Activated CD8-positive, alpha-beta memory T cell treated with anti-CD3 and anti-CD28 coated beads for 24 hours (primary cell): ENCODE measurements at places on chromosomes 7 and 10.

GRCh38 chr10:28925121-28925663 is 247.9 kb downstream of the BAMBI start:
- DNase-seq, result no peak

DNA sequence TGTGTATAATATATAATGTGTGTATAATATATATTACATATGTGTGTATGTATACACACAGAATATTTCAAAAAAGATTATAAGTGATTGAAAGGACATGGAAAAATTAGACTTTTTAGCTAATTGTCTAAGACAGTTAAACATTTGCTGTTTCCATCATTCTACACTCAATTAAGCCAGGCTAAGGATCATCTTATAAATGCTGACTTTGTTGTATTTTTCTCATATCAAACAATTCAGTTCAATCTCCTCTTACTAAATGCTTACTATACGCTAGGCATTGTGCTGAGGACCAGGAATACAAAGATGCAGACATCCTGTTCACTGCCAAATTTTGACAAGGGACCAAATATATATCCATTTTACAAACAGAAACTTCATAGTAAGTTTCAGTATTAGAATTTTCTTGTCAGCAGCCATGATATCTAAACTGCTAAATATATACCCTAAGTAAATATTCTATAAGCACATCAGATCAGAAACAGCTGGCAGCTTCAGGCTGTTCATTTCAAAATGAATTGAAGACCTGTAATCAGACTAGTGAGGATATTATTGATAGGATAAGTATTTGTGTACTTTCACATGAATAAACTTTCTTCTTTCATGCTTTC is 10.3 kb upstream of the LRRN3 start:
- DNase-seq, result no peak

GRCh38 chr7:96887426-96887825 is 117.9 kb upstream of the DLX6 start:
- no peak for DNase-seq

- DNase-seq, result no peak
Observed at GRCh38 chr7:14850039-14850438, 52.5 kb downstream of the DGKB start.

GRCh38 chr7:156703209-156703608 is 62.6 kb downstream of the RNF32 start:
- DNase-seq, result no peak

GRCh38 chr7:19561121-19561805 is 147.6 kb downstream of the POLR1F start:
- DNase-seq, result no peak

DNA sequence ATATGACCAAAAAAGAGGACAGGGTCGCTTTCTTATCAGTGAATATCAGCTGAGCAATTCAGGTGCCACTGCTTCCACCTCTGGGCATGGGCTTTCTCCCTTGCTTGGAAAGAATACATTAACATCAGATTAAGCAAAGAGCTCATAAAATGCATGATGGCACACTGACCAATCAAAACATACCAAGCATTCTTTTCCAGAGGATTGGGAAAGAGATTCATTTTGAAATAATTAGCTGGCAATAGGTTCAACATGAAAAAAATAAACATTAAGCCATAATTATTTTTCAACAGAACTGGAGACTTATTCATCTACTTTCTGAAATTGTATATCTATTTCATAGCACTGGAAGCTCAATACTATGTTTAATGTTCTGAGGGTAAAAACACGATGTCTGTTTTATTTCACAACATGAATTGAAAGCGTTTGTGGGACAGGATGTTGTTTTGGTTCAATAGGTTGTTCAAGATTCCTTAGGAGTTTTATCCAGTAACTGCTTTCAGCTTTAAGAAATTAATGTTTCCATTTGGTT is 53.2 kb downstream of the TFAM start:
- DNase-seq, result no peak

- no peak for DNase-seq
Observed at GRCh38 chr7:117165656-117166055, 157.2 kb downstream of the WNT2 start.
